CD4-positive, alpha-beta T cell (primary cell): ENCODE measurements at places on chromosomes 1 and 21.

DNA sequence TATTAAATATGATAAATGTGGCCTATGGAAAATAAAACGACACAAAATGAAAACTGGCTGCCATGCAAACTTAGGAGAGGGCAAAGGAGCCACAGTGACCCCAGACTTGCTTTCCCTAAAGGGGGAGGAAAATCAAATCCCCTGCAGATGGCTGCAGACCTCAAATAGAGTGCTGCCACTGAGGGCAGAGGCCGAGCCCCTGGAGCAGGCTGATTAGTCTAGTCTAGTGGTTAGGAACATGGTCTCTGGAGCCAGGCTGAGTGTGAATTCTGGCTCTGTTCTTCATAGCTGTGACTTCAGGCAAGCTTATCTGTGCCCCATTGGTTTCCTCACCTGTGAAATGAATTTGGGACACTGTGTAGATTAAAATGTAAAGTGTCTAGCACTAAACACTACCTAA is 60.8 kb downstream of the ITPKB start:
- DNase-seq, result no peak

GRCh38 chr1:68232289-68233148 is at the start of gene WLS:
Gene WLS, minus strand, starts transcription at chr1:68232523. Its CDS starts 224 bp downstream, at chr1:68232299.
- DNase-seq, result no peak

DNA sequence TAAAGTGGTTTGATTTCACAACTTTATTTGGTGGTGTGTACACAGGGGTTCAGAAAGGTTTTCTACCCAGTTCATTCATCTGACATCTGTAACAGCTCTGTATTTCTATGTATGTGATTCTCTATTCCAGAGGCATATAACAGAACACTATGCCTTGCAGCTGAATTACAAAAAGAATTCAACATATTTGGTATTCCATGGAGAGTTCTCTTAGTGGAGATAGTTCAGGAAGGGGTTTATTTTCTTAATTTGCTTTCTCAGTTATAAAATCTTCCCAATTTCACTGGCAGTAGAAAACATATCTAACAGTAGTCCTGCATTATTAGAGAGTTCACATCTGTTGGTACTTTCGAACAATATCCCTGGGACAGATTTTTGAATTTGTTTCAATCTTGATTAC is 207.9 kb upstream of the LYPLAL1 start:
- no peak for DNase-seq

GRCh38 chr1:98323906-98324358 is 337.6 kb upstream of the SNX7 start:
- no peak for DNase-seq

- peak; percentile 34 for DNase-seq
These were observed 5.7 kb downstream of the GJB3 start for GRCh38 chr1:34786521-34787325.

DNA sequence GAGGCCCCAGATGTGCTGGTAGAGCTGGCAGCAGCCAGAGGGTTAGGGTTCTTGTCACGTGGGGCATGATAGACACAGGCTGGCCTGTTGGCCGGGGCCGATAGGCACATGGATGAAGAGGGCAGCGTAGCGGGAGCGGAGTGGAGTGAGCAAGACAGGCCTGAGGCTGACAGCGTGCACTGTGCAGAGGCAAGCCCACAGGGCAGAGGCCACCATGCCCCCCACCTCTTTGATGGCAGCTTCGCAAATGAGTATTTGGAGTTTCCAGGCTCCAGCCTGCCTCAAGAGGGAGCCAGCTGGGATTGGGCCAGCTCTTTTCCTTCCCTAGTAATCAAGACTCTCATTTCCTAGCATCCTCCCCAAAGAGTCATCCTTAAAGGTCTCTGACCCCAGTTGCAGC is 43.5 kb downstream of the TMCC2 start:
- no peak for DNase-seq

DNA sequence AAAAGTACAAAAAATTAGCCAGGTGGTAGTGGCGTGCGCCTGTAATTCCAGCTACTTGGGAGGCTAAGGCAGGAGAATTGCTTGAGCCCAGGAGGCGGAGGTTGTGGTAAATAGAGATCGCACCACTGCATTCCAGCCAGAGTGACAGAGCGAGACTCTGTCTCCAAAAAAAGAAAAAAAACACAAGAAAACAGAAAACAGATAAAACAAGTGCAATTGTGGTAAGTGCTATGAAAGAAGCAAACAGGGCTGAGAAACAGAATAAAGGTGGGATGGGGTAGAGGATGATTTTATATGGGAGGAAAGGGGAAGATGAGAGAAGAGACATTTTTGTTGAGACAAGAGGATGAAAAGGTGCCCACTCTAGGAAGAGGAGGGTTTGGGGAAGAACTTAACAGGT is 5.0 kb upstream of the SOX13 start:
- DNase-seq, result no peak

DNA sequence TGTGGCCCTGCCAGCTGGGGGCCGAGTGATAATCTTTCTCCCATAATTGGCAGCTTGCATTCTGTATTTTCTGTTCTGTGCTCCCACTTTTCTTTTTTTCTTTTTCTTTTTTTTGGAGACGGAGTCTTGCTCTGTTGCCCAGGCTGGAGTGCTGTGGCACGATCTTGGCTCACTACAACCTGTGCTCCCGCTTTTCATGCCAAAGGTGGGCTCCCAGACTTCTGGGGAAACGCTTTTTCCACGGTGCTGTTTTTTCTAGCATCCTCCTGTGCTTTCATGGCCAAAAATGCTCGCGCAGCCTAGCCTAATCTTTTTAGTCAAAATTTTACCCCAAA is 585 bp upstream of the AHCTF1 start:
- no peak for DNase-seq

GRCh38 chr1:92473781-92474495 is 12.8 kb downstream of the GFI1 start:
- no peak for DNase-seq

GRCh38 chr21:29524055-29524454 is 225.3 kb downstream of the BACH1 start:
- no peak for DNase-seq

DNA sequence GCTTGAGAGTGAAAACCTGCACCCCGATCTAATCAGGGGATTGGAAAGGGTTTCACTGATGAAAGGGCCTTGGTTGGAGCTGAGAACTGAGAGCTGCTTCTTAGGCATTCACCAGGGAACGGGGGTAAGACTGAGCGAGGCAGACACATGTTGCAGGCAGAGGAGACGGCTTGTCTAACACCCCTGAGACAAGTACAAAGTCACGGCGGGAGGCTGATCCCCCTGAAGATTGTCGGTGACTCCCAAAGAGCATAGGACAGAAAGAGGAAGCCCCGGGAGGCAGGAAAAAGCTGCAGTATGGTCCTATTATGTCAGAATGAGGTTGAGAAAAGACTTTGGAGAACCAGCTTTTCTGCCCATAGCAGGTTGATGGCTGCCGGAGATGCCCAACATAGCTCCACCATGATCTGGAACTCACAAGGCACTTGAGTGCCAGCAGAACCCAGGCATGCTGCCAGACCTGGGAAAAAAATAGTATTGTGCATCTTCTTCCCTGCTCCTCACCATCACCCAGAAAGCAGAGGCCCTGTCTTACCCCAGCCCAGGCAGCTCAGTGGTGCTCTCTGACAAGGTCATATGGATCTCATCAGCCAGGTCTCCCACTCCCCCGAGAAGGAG is 463.9 kb upstream of the PROX1 start:
- no peak for DNase-seq

DNA sequence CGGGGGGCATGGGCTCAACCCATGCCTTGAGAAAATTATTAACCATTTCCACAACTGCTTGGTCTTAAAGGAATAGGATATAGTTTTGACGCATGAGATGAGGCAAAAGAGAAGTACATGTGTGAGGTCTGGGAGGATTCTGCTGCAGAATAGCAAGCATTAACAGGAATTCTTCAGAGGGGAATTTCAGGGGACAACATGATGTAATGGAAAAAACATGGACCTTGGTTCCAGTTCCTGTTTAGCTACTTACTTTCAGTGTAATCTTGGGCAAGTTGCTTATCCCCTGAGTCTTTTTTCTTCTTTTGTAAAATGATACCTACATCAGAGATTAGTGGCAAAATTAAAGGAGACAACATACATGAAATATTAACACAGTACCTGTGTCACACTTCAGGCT is 85.6 kb downstream of the PRRX1 start:
- no peak for DNase-seq

GRCh38 chr1:222916100-222916499 is 101.3 kb downstream of the DISP1 start:
- DNase-seq, result no peak

DNA sequence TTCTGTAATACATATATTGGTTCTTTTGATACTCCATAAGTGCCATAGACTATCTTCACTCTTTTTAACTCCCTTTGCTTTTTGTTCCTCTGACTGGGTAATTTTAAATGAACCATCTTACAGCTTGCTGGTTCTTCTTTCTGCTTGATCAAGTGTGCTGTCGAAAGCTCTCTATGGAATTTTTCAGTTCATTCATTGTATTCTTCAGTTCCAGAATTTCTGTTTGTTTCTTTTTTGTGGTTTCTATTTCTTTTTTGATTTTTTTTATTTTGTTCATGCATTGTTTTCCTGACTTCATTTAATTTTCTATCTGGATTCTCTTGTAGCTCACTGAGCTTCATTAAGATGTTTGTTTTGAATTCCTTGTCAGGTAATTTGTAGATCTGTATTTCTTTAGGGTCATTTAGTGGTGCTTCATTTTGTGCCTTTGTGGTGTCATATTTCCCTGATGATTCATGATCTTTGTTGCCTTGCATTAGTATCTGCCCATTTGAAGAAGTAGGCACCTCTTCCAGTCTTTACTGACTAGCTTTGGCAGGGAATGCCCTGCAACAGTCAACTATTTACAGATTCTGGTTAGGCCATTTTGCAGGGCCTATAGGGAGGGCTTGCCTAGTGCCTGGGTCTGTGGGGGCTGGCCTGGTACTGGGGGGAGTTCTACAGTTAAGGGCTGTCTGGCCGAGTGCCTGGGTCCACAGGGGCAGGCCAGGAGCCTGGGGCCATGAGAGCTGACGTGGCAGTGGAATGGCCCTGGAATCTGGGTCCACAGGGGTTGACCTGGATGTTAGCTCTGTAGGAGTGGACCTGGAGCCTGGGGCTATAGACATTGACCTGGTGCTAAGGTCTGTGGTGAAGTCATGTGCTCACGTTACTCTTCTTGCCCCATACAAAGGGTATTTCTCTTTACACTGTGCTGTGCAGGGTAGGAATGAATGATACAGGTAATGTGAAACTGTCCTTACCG is 89.7 kb downstream of the MAGI3 start:
- DNase-seq, result no peak

- peak; percentile 11 for DNase-seq
These were observed 26.5 kb upstream of the NTPCR start for GRCh38 chr1:232923739-232924386.

GRCh38 chr1:54245501-54245900 is 45.5 kb downstream of the MRPL37 start:
- DNase-seq, result no peak

DNA sequence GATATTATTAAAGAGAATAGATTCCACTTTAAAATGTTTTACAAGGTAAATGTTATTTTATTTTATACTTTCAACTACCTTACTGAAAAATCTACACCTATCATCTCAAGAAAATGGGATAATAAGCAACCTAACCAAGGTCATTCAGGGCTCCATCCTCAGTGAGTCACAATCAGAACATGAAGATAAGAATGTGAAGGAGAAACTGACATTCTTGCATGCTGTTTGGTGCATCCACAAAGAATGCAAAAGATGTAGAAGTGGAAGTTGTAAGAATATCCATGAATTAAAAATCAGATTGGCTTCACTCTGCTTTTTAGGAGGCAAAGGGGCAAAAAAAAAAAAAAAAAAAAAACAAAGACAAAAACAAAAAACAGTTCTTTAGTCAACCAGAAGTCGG is 6.5 kb downstream of the WARS2 start:
- DNase-seq, result no peak

DNA sequence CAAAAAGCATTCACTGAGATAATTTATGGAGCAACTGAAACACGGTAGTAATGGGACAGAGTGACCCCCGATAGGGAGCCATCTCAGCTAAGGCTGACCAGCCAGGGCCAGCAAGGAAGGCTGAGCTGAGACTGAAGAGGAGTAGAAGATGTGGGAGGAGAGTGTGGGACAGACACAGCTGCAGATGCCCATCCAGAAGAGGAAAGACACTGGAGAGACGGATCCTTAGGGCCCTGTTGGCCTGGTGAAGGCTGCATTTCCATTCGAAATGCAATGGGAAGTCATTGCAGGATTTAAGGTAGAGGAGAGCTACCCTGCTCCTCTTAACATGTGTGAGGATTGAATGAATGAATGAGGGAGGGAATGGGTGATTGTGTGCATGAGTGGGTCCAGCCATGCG is 44.0 kb upstream of the LRP8 start:
- no peak for DNase-seq

DNA sequence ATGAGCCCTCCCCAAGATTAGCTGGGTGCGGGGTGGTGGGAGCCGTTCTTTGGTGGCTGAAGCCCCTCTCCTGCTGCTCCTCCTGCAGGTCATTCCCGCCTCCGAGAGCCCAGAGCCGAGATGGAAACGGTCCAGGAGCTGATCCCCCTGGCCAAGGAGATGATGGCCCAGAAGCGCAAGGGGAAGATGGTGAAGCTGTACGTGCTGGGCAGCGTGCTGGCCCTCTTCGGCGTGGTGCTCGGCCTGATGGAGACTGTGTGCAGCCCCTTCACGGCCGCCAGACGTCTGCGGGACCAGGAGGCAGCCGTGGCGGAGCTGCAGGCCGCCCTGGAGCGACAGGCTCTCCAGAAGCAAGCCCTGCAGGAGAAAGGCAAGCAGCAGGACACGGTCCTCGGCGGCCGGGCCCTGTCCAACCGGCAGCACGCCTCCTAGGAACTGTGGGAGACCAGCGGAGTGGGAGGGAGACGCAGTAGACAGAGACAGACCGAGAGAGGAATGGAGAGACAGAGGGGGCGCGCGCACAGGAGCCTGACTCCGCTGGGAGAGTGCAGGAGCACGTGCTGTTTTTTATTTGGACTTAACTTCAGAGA is 448 bp downstream of the G0S2 start:
- DNase-seq, result no peak

DNA sequence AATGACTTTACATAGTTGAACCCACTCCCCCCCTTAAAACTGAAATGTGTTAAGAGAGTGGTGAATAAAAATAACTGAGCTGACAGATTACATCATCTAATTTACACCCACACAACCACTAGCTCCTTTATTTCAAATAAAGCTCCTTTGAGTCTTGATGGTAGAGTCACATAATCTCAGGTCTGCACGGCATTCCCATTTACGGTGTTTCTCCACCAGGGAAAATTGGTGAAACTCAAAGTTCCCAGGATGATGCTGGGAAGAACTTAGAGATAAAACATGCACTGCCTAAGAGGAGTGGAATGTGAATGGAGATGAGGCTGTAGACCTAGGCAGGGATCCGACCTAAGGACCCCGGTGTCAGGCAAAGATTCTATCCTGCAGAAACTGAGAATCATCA is 727.8 kb upstream of the ADAMTS5 start:
- no peak for DNase-seq
